Peyer's patch (tissue), 4 donors: ENCODE measurements at places on chromosomes 5 and 9. TPM values are rescaled to one million over a fixed set of nuclear protein-coding genes. Genes with fewer than 3 reads are reported as not detected.

NKD2 gene
- 3.7 TPM for total RNA-seq

EHMT1 gene
- total RNA-seq = 300 TPM

DNA sequence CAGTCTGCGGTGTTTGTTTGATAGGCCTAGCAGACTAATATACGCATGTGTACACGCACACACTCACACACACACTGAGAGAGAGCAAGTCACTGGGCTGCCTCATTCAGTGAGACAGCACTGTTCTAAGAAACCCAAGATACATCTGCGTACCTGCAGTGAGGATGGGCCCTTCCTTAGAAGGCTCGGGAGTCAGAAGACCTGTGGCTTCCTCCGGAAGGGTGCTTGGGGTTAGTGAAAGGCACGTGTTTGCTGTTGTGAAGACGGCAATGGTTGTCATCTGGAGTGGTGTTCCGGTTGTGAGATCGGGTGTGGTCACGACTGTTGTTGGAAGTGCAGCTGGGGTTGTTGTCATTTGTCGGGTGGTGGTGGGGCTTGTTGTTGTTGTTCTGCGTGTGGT lies 11.7 kb downstream of the TIMD4 start:
- H3K4me1 ChIP-seq = no peaks in the 10 kb centered on the region
- H3K27me3 ChIP-seq = no peaks in the 10 kb centered on the region
- DNase-seq = no peak
- no peak overlapping the region for H3K27ac ChIP-seq

- no peak overlapping the region for H3K27ac ChIP-seq
- H3K27me3 ChIP-seq = no peaks in the 10 kb centered on the region
- no peak for DNase-seq
Measured at GRCh38 chr9:125982798-125983406, 235.7 kb downstream of the PBX3 start.

- H3K27ac ChIP-seq = no peak overlapping the region
- H3K4me3 ChIP-seq = no peak overlapping the region
- H3K27me3 ChIP-seq = no peaks in the 10 kb centered on the region
- no peaks in the 10 kb centered on the region for H3K36me3 ChIP-seq
- H3K4me1 ChIP-seq = no peaks in the 10 kb centered on the region
- no peak for DNase-seq
Measured at GRCh38 chr9:113449376-113449775, 14.2 kb upstream of the RGS3 start.

HAUS6 gene
- total RNA-seq = 5.9 TPM

CER1 gene
- 1.9 TPM for total RNA-seq

DNA sequence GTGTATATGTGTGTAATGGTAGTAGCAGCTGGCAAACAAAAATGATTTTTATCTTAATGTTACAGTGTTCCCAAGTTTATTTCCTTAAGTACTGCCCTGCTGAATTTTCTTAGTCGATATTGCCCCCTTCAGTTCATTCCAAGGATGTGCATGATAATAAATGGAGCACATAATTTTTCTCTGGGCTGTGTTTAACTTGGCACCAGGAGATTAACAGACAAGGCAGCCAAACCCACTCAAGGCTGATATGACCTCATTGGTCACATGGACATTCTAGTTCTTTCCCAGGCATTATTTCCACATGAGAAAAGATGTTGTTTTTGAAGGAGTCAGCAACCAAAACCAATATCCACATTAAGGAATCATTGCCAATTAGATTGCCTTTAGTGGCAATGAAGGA lies 61.8 kb downstream of the COX7C start:
- no peaks in the 10 kb centered on the region for H3K4me1 ChIP-seq
- no peak overlapping the region for H3K4me3 ChIP-seq

DNA sequence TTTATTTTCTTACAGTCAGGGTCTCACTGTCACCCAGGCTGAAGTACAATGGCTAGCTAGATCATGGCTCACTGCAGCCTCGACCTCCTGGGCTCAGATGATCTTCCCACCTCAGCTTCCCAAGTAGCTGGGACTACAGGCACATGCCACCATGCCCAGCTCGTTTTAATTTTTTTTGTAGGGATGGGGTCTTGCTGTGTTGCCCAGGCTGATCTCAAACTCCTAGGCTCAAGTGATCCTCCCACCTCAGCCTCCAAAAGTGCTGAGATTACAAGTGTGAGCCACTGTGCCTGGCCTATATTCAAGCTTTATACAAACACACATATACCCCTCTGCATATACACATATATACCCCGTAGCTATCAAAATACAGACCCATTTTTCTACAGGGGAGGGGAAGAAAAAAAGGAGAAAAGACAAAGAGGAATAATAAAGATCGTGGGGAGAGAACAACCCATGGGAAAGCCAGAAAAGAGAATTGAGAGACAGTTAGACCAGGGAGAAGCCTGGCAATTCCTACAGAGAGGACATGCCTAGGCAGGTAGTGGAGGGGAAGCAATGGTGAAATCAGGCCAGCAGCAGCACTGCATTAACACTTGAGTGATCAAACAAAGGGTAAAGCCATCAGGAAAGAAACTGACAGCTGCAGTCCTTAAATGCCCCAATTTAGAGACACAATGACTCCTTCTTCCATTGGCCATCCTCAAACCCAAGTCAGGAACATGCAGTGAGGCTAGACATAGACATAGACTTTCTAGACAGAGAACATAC lies 102.7 kb downstream of the EFNA5 start:
- H3K27ac ChIP-seq = no peak overlapping the region
- H3K4me3 ChIP-seq = no peak overlapping the region
- no peaks in the 10 kb centered on the region for H3K36me3 ChIP-seq
- H3K4me1 ChIP-seq = no peaks in the 10 kb centered on the region
- H3K27me3 ChIP-seq = no peaks in the 10 kb centered on the region

- no peaks in the 10 kb centered on the region for H3K36me3 ChIP-seq
- H3K4me1 ChIP-seq = no peaks in the 10 kb centered on the region
- H3K27me3 ChIP-seq = no peaks in the 10 kb centered on the region
- no peak overlapping the region for H3K27ac ChIP-seq
Measured at GRCh38 chr9:131925677-131926177, 153.9 kb downstream of the MED27 start.
